ENCODE measurements at places on chromosomes 12 and 14.

GRCh38 chr14:31172084-31172483, 35.5 kb downstream of the HECTD1 start:
- DNase-seq, result no peak

DNA sequence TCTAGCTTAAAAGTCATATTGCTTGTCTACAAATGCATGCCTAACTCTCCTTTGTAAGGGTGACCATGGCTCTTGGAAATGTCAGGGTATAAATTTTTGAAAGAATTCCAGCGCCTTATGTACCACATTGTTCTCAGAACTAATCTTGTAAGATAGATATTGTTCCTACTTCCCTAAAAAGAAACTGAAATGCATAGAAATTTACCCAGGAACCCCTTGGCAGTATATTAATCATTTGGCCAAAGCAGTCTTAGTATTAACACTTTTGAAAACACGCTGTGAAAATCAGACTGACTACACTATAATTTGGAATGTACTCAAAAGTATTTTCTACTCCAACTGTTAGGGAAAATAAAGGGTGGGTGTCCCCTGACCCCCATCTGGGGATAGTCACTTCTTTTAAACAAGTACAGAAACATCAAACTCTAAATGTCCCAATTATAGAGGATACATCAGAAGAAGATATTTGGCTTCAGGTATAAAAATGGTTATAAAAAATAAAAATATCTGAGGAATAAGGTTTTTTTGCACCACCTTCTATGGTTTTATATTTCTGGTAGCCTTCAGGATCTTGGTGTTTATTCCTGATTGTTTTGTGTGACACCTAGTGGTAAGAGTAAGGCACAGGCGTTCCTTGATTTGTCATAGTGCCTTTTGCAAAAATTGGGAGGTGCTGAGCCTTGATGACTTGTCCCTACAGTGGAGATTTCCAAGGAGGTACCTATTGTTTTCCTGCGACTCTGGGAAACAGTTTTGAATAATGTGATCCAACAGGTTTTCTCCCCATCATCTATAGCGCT, 2.2 kb upstream of the NFKBIA start:
- peak; percentile 67 for DNase-seq

DNA sequence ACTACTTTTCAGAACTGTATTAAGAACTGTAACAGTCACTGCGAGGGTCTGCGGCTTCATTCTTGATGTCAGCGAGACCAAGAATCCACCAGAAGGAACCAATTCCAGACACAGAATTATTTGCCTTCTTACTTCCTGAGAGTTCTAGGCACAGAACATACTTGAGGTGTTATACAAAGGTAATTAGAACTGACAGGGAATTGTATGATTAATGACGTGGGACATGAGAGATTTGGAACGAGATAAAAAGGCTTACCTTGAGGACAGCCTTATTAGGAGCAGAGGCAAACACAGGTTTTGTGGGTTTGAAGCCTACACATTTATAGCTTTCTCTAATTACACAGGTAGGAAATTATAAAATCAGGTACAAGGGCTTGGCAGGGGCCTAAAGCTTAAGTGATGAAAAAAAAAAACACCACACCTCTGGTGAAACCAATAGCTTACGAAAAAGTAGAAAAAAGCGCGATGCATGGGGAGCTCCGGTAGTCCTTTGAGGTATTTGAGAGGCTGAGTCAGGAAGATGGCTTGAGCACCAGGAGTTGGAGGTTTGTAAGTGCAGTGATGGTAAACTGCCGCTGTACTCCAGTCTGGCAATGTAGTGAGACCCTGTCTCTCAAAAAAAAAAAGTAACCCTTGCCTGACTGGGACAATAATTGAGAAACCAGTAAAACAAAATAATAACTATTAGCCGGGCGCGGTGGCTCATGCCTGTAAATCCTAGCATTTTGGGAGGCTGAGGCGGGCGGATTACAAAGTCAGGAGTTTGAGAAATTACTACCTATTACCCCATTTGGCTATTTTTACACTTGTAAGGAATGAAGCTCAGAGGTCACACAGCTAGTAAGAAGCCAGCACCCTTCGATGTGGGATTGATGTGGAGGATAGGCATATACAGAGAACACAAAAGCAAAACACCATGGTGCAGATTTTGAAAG, 795 bp upstream of the ACOT2 start:
- DNase-seq, result peak; percentile 17

GRCh38 chr12:25553098-25553497, at the start of gene LMNTD1:
TSS of gene LMNTD1 (minus strand) at chr12:25553283. CDS start at chr12:25552959, 324 bp downstream.
- DNase-seq, result no peak

GRCh38 chr14:75439989-75440388, 12.2 kb downstream of the JDP2 start:
- no peak for DNase-seq

DNA sequence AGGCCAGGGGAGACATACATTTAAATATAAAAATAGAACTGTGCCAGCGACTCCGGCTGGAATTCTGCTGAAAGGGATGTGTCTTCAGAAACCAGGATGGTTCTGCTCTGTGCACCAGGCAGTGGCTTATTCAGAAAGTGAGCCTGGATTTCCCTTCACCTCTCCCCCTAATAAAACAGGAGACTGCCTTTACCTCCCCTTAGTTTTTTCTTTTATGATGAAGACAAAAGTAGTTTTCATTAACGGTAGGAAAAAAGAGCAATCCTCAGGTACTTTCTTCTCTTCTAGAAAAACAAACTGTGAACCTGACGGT, 346 bp downstream of the SLC7A8 start:
- DNase-seq, result no peak

- DNase-seq, result no peak
These were observed 38.2 kb upstream of the ZNF641 start for GRCh38 chr12:48388938-48389337.

- no peak for DNase-seq
These were observed 66.2 kb upstream of the PNMA1 start for GRCh38 chr14:73780391-73780790.

DNA sequence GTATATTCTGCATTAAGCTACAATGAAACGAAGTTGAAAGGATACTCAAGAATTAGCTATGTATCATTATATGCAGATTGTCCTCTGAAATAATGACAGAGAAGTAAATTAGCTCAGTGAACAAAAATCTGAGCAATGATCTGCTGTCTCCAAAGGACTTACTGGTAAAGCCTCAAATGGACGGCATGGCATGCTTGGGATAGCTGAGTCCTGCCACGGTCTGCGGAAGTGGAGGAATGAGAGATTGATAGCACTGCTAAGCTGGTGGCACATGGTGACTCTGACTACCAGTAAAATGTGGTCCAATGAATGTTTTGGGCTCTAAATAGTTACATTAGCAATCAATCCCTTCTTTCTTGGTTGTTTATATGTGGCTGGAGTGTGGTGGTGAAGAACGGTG, 3.7 kb upstream of the DENND5B start:
- DNase-seq, result no peak

- no peak for DNase-seq
These were observed 80.3 kb downstream of the PAPOLA start for GRCh38 chr14:96582411-96582961.

GRCh38 chr12:94614288-94614721, 36.1 kb downstream of the TMCC3 start:
- DNase-seq, result no peak

DNA sequence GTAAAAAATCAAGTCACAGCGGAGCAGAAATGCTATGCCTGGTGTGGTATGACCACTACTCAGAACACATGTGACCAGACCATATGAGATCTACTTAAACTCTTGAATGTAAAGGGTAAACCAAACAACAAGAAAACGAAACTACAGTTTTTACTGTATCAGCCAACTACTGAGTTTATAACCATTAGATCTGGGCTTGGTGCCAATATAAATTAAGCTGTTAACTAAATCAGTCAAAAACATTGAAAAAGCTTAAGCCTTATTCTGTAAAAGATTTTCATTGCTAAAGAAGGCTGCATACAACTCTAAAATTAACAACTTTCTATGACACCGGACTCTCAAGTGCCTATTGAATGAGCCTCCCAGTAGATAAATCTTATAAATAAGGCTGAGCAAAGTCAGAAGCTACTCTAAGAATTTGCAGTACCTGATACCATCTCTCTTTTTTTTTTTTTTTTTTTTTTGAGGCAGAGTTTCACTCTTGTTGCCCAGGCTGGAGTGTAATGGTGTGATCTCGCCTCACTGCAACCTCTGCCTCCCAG, 35.4 kb downstream of the SPTLC2 start:
- peak; percentile 76 for DNase-seq

DNA sequence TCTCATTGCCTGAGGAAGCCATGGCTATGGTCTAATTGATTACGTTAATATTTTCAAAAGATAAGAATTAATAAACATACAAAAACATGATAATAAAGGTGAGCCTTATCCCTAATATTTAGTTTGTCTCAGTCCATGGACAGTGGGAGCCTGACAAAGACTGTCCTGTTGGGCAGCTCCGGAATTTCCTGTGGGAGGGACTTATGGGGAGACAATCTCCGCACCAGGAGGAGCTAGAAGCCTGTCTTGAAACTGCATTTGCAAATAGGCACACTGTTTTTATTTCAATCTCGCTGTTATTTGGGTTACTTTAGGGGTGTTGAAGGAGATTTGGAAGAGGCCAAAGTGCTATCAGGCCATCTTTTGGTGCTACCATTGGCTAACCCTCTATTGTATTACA, 50.8 kb upstream of the ZDHHC17 start:
- no peak for DNase-seq

DNA sequence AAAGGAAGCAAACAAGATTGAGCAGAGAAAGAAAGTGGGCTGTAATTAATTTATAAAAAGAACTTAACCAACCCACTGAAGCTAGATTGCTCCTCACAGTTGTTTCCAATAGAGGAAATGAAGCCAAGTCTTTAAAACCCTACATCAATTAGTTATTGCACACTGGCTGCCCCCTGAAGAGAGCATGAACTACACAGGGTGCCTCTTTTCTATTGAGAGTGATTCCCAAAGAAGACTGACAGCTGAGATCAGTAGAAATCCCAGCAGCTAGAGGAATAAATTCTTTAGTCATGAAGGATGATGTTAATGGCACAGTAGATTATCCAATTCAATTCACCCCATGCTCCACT, 8.6 kb upstream of the USP15 start:
- no peak for DNase-seq

DNA sequence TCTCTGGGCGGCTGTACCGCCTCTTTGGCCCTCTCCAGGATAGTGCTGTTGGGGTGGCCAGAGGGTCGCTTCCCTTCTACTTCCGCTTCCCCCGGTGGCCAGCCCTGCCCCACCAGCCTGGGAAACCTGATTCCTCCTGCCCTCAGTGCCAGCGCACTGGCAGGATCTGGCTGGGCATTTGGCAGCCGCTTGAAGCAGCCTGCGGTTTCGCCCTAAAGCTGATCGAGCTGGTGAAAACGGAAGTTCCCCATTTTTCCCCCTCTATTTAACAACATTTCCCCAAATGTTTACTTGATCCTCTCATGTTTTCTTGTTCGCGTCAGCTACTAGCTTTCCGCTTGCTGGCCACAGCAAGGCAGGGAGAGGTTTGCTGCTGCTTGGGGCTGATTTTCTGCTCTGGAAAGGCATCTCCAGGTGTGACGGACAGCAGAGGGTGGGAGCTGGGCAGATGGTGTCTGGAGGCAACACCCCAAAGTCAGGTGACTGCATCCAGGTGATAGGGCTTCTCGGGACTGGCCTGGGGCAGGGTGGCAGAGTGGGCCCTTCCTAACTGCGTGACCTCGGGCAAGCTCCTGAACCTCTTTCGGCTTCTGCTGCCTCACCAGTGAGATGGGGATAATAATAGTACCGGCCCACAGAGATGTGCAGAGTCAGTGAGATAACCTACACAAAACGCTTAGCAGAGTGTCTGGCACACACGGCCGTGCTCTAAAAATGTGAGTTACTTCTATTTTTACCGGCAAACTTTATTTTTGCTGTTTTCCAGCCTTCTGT, 53.1 kb downstream of the TSPAN9 start:
- DNase-seq, result no peak

DNA sequence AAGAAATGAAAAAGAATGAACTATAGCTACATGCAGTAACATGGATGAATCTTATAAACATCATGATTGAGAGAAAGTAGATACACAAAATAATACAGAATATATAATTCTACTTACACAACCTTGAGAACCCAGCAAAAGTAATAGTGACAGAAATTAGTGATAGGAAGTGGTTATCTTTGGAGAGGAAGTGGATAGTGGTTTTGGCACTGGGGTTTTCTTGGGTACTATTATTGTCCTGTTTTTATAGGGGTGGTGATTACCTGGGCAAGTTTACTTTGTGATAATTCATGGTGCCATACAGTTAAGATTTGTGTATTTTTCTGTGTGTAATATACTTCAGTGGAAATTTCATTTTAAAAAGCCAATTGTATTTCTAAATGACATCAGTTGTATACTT, 352.7 kb downstream of the AEBP2 start:
- no peak for DNase-seq

DNA sequence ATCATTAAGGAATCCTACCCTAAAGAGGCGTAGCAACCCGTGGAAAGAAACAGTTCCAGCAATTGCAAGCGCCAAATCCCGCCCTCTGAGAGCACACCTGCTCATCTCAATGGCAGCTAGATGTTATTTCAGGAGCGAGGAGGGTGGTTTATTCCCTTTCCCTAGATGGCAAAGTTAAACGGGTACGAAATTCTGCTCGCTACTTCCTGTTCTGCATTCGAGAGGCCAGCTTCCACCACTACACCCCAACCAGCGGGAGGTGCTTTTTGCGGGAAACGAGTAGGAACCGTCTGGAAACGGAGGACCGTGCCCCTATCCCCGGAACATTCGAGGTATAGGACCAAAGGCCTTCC, 536 bp downstream of the VPS29 start:
- DNase-seq, result peak; percentile 61

- peak; percentile 67 for DNase-seq
These were observed 53.5 kb downstream of the SLC38A6 start for GRCh38 chr14:61034416-61035120.

Data from NCI-H1105 (cell line).